Activated T-cell treated with anti-CD3 and anti-CD28 coated beads for 4 hours (primary cell): ENCODE measurements at places on chromosomes 5 and 9.

DNA sequence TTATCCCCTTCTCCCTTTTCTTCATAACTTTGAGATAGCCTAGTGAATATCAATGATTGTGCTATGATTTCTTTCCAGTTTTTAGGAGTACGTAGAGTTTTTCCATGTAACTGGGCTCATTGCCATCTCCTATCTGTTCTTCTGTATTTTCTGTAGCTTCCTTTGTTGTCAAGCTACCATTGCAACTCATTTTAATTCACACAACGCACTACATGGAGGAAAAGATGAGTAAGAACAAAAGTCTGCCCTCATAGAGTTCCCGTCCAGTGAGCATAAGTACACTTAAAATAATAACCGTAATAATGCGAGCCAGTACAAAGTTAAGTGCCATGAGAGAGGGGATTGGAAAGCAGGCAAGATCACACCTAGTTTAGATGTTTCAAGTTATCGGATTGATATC, 177.7 kb downstream of the PAM start:
- DNase-seq = no peak

GRCh38 chr5:158543539-158544387, 556.0 kb downstream of the EBF1 start:
- DNase-seq = no peak

DNA sequence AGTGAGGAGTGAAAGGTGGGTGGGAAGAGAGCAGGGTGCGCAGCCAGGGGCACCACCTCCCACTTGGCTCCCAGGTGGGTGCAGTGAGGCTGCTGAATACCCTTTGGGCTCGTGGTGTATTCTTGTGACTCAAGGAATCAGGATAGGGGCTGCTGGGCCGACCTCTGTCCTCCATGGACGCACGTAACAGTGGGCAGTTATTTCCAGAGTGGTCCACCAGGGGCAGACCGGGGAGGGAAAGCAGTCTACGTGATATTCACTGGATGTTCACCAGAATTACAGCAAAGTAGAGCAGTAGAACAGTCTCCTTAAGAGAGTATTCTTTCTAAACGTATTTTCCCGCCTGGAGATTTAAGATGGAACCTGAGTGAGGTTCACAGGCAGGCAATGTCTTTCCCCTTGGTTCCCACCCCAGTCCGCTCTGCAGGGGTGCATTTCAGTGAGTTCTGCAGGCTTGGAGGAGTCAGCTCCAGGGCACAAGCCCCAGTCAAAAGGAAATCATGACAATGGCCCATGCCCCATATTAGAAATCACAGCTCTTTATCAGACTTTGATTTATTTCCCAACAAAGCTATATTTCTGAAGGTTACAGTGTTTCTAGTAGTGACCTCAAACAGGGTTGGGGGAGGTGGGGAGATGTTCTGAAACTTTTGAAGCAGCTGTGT, 88.7 kb downstream of the SYK start:
- DNase-seq = no peak

DNA sequence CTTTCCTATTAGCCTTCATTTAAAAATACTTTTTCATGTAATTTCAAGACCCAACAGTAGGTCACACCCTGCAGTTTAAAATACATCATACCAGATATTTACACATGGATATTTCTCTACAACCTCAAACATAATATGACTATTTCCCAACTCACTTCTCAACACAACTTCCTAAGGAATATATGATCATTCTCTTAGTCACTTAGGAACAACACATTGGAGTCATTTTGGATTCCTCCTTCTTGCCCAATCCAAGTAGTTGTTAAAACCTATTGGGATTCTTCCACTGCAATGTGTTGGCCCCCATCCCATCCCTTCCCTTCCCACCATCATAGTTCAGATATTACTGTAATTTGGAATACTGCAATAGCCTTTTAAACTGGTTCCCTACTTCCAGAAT, 145.5 kb downstream of the DCP2 start:
- DNase-seq = no peak

- no peak for DNase-seq
Measured at GRCh38 chr5:161446655-161447054, 99.9 kb downstream of the GABRB2 start.

DNA sequence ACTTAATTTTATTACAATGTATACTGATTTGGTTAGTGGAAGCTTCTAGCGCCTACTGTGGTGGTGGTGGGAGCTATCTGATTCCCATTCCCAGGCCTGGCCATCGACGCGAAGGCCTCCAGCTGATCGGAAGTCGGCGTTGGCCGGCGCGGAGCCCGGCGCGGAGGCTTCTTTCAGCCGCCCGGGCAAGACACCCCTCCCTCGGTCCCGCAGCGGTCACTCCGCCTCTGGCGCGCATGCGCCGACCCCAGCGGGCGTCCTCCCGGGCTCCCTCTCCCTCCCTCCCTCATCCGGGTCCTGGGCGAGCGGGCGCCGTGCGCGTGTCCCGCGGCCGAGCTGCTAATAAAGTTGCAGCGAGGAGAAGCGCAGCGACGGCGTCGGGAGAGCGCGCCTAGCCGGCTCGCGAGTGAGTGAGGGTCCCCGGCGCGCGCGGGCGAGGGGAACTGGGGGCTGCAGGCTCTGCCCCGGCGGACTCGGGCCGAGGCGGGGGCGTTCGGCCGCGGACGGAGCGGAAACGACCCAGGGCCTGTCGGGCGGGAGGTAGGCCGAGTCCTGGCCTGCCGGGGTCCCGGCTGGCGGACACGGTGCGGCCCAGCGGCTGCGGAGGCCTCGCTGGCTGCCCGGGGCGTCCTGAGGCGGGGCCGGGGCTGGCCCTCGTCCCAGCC, at the start of gene SMAD5:
Gene SMAD5 (plus strand): TSS at position 289 of the 665 bp plus-strand sequence. CDS start 20,916 bp downstream, outside the sequence.
- DNase-seq = peak; percentile 38

GRCh38 chr5:58018016-58018415, 441.9 kb downstream of the PLK2 start:
- DNase-seq = no peak

- no peak for DNase-seq
Measured at GRCh38 chr5:28430565-28431178, 1392.3 kb upstream of the CDH9 start.

DNA sequence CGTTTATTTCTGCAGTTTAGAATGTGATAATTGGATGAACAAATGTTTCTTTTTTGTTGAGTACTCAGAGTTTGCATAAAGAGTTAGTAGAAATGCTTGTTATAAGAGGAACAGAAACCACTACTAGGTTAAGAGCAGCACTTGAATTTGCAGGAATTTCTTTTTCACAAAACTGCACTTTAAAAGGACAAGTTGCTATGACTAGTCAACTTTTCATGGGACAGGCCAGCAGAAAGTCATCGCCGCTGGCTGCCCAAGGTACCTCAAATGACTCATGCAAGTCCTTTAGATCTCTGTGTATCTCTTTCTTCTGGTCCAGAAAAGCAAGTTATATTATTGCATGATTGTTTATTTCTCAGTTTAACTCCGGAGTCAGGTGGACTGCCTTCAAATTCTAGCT, 97.3 kb upstream of the HMHB1 start:
- no peak for DNase-seq

- no peak for DNase-seq
Measured at GRCh38 chr9:38251036-38251860, 141.3 kb upstream of the ALDH1B1 start.
